ENCODE measurements at places on chromosomes 11 and 22.

DNA sequence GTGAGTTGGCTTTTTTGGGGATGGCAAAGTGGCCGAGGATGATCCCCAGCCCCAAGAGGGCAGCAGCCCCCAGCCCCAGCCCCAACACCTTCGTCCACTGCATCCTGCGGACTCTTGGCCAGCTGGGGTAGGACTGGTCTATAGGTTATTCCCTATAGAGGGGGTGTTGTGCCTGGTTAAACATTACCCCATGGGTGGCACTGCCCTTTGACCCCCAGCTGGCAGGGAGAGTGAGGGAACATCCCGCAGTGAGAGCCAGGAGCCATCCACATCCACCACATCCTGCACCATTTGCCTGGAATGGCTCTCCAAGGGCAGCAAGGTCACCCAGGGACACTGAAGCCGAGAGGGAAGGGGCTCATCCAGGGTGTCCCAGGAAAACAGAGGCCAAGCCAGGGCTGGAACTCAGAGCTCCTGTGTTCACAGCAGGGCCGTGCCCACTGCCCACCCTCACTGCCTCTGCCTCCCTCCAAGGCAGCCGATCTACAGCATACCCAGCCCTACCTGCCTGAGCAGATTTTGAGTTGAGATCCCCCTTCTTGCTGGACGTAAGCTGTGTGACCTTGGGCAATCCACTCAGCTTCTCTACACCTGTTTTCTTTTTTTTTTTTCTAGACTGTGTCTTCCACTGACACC, at the start of gene NAALADL1:
Gene NAALADL1 (minus strand): TSS at position 135 of the 636 bp plus-strand sequence. CDS start 32 bp downstream, at position 103.
- DNase-seq, result no peak

GRCh38 chr22:41446057-41446501, 522 bp downstream of the TOB2 start:
- no peak for DNase-seq

- no peak for DNase-seq
Measured at GRCh38 chr11:95668131-95668530, 121.5 kb downstream of the FAM76B start.

DNA sequence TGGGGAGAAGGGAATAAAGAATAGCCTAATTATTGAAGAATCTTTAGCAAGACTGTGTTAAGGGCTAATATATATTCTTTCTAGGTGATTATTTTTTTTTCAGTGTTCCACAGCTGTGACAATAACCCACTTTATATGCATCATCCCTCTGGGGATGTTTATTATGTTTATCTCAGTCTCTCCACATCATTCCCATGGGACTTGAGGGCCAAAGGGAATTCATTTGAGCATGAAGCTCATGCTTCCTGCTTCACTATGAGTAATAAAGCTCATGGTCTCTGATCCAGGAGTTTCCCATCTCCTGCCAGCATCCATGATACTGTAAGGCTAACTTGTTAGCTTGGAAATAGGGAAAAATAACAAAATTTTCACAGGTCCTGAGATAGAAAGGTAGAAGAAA, 1888.4 kb downstream of the LRRC4C start:
- DNase-seq, result no peak

- DNase-seq, result no peak
Measured at GRCh38 chr11:58742140-58742539, 10.4 kb upstream of the GLYAT start.

DNA sequence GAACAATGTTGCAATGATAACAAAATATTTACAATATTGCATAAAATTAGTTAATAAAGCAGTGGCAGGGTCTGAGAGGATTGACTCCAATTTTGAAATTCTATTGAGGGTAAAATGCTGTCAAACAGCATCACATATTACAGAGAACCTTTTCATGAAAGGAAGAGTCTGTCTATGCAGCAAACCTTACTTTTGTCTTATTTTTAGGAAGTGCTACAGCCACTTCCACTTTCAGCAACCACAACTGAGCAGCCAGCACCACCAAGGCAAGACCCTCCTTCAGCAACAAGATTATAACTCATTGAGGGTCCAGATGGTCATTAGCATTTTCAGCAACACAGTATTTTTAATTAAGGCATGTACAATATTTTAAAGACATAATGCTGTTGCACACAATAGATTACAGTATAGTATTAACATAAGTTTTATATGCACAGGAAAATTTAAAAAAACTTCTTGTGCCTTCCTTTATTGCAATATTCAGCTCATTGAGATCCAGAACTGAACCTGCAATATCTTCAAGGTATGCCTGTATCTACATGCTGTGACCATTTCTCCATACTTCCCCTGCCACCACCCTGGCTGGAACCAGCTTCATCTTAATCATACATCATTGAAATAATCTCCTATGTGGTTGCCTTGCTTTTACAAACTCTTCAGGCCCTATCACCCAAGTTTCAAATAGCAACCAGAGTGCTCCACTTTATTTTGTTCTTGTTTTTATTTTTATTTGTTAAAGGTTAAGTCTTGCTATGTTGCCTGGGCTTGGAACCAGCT, 711.2 kb downstream of the KCNA4 start:
- no peak for DNase-seq

- DNase-seq, result no peak
Measured at GRCh38 chr22:25540166-25540907, 24.1 kb upstream of the GRK3 start.

GRCh38 chr11:34824425-34824824, 91.8 kb downstream of the APIP start:
- DNase-seq, result no peak

GRCh38 chr22:29311464-29312217, 3.9 kb downstream of the RASL10A start:
- DNase-seq, result no peak

Data from WERI-Rb-1 (cell line).